ENCODE measurements at places on chromosomes 4 and X.

DNA sequence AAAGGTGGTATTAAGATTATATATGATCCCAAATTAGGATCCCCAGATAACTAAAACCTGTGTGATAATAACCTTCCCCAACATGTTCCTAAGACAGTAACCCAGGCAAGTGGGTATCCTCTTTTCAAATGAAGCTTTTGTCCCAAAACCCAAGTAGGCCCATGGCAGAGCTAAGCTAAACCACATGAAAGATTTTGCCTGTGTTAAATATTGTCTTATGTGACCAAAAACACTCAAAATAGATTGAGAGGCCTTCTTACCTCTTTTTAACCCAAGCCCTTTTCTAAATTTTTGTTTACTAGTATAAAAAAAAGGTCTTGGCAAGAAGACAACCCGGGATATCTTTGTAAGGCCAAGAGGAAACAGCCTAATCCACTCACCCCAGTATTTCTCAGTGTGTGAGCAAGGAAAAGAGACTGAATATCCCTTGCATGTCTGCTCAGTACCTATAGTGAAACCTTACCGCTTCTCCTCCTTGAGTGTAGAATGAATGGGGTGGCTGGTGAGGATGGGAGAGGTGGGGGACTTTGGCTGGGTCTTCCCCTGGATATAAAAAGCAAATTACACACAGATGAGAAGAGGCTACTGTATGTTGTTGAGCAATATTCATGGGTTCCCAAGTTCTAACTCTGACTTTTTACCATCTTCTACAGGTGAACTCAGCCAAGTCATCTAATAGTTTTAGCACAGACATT is 188.8 kb upstream of the BMP3 start:
- no peak for DNase-seq

DNA sequence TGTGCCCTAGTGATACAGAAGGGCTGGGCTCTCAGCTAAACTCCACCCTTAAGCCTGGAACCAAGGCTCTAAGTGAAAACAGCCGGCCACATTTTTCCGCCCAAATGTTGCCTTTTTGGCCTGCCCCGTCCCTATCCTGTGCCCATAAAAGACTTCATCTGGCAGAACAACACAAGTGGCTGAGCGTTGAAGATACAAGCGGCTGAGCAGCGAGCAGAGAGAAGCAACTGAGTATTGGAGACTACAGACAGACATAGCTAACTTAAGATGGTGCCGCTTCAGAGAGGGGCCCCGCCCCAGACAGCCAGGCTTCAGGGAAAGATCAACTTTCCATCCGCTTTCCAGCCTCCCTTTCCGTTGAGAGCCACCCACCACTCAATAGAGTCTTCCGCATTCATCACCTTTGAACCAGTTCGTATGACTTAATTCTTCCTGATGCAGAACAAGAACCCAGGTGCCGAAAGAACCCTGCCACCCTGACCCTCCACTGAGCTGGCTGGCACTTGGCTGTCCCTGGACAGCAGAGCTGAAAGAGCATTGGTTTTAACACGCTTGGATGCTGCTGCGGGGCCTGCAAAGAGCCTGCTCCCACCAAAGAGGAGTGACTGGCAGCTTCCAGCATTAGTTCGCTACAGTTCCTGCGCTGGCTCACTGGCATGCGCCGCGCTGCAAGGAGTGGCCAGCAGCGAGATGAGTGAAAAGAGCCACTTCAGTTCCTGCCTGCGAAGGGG is 853.2 kb upstream of the INTU start:
- DNase-seq = no peak

GRCh38 chr4:156974264-156974663 is 2.7 kb upstream of the PDGFC start:
- no peak for DNase-seq

GRCh38 chr4:178081896-178082295 is 639.7 kb upstream of the AGA start:
- DNase-seq = no peak

- DNase-seq = no peak
These were observed 80.1 kb downstream of the HDAC8 start for GRCh38 chrX:72492499-72492898.

GRCh38 chrX:84186603-84187532 is 1.1 kb downstream of the RPS6KA6 start:
- DNase-seq = no peak

DNA sequence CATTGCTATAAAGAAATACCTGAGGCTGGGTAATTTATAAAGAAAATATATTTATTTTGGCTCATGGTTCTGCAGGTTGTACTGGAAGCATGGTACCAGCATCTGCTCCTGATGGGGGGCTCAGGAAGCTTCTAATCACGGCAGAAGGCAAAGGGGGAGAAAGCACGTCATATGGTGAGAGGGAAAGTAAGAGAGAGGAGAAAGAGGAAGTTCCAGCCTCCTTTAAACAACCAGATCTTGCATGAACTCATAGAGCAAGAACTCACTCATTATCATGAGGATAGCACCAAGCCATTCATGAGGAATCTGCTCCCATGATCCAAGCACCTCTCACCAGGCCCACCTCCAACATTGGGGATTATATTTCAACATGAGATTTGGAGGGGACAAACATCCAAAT is 125.0 kb upstream of the GRPR start:
- DNase-seq = no peak

GRCh38 chr4:29966386-29966785 is 753.8 kb upstream of the PCDH7 start:
- DNase-seq = no peak

GRCh38 chr4:118850488-118851173 is 14.7 kb upstream of the SEC24D start:
- no peak for DNase-seq

GRCh38 chr4:69658133-69658532 is 5.1 kb upstream of the UGT2A1 start:
- no peak for DNase-seq

DNA sequence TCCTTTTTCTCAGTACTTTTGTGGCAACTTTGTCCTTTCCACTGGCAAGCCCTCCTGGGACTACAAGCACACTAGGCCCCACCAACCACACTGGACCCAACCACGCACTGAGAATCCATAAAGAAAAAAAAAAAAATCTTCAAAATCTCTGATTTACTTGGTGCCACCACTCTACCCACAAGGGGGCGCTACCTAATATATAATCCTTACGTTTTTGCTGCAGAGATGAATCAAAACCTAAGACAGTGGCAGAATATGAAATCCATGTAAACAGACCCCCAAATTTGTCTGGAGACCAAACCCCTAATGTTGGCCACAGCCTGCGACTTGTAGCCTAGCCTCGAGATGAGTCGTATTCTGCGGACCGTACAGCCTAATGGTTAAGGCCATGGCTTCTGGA is 63.5 kb upstream of the ARHGAP36 start:
- DNase-seq = peak; percentile 32

- DNase-seq = no peak
These were observed 58.4 kb upstream of the NEIL3 start for GRCh38 chr4:177251237-177251636.

- DNase-seq = no peak
These were observed 11.2 kb downstream of the SLC25A6 start for GRCh38 chrX:1380672-1381233.

GRCh38 chr4:106344647-106344970 is 24.0 kb downstream of the GIMD1 start:
- DNase-seq = no peak

DNA sequence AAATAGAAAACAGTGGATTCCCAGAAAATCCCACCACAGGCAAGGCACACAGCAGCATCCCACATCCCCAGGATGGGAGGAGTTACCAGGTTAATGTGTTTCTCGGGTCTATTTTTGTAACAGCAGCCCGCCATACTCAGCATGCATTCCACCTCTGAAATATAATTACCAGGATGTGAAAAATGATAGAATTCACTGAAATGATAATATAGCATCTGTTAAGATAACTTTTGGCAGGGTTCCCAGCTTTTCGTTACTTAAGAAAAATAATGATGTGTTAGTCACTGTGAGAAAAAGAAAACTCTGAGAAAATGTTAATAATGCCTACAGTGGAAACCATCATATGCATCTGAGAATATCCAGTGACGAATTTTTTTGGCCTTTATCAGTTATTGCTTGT is 87.1 kb downstream of the VCX2 start:
- no peak for DNase-seq

DNA sequence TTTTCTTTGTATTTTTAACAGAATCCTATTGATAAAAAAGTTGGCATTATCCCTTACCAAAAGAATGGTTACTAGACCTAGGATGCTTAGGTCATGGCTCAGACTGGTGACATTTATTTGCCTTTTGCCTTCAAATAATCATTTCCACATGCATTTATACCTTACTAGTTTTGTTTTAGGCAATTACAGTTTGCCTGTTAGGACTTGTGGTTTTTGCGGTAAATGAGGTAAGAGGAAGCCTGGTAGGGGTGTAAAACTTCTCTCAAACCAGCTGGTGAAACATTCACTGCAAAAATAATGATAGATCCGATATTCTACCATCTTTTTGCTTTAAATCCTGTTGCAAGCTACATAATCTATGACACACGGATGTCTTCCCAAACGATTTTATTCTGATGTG is 12.1 kb downstream of the LAMP2 start:
- DNase-seq = no peak

GRCh38 chr4:8307714-8308113 is 38.2 kb downstream of the HTRA3 start:
- no peak for DNase-seq

DNA sequence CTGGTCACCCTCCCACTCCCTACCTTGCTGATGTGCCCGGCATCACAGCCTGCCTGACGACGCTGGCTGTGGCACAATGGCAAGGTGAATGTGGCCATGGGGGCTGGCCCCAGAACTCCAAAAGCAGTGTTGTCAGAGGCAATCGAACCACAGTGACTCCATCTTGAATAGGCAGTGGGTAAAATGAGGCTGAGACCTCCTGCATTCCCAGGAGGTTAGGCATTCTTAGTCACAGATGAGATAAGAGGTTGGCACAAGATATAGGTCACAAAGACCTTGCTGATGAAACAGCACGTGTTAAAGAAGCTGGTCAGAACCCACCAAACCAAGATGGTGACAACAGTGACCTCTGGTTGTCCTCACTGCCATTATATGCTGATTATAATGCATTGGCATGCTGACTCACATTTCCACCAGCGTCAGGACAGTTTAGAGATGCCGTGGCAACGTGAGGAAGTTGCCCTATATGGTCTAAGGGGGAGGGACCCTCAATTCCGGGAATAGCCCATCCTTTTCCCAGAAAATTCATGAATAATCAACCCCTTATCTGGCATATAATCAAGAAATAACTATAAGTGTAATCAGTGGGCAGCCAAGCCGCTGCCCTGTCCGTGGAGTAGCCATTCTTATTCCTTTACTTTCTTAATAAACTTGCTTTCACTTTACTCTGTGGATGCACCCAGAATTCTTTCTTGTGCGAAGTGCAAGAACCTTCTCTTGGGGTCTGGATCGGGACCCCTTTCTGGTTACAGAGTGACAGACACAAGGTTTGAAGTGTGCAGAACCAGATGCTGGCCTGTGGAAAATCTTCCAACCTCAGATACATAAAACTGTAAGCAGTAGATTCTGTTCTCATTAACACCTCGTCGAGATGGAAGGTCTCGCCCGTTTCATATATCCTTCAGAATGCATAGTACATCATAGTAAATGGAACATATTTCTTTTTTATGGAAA is 26.8 kb upstream of the CLDN24 start:
- DNase-seq = no peak

DNA sequence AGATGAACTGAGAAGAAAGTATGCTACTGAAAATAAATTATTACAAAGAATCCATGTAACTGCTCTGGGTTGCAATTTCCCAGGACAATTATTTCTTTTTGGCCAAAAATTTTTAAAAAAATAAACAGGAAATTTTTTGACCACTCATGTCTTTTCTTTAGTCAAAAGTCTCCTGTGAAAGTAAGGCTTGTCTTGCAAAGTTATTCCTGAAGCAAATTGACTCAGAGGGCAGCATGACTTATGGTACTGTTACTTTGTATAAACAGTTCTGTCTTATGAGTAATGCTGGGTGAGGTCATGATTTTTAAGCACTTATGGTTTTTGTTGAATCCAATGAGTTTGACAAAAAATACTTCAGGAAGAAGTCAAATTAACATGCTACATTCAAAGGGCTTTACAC is 292.8 kb upstream of the ARSJ start:
- no peak for DNase-seq

DNA sequence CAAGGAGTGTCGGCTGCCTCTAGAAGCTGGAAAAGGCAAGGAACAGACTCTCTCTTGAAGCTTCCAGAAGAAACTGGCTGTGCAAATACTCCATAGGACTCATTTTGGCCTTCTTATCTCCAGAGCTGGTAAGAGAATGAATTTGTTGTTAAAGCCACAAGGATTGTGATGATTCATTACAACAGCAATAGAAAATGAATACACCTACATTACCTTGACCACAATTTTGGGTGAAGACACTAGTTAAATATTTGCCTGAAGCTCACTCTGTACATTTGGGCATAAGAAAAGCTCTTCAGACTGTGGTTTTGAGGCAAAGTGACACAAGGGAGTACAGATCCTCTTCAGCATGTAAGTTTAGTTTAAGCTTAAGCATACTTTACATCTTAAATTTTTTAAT is 134.5 kb upstream of the TLL1 start:
- no peak for DNase-seq

GRCh38 chrX:153642655-153643430 is 4.2 kb upstream of the DUSP9 start:
- DNase-seq = no peak

DNA sequence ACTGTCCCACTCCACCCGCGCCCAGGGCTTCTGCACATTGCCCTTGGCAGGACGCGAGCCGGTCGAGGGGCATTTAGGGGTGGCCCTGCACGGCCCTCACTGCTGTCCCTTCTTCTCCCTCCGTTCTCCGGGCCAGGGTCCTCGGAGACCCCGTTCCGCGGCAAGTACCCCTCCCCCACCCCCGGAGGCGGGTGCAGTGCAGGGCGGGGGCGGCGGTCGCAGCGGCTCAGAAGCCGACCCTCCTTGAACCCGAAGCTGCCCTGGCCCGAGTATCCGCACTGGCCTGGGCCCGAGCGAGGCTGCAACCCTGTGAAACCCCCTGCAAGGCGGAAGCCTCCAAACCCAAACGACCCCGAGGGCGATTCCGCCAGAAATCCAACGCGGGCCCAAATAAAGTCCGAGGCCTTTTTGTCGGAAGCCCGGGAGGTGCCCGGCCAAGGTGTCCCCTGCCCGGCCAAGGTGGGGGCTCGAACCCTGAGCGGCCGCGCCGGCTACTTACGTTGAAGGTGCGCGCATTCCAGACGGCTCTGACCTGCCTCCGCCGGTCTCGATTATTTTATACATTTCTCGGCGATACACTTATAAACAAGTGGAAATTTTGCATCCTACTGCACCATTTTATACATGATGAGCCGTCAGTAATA is 53.1 kb upstream of the TMEM33 start:
- no peak for DNase-seq

GRCh38 chr4:7828793-7829301 is 110.8 kb downstream of the AFAP1 start:
- no peak for DNase-seq
